Fibroblast of skin of left biceps (primary cell): ENCODE measurements at places on chromosomes 4 and X.

DNA sequence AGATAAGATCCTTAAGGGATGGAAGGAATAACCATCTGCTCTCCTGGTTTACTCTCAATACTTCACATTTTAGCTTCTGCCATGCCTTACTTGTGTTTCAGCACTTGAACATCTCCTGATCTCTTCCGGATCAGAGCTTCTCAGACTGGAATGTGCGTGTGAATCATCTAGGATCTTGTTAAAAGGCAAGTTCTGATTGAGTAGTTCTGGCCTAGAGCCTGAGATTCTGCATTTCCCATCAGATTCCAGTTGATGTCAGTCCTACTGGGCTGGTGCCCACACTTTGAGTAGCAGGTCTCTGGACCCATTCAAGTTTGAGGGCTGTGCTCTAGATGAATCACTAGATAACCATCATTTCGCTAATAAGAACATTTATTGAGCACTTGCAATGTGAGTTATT, 20.0 kb downstream of the NDP start:
- no peak for DNase-seq

GRCh38 chrX:150028692-150029091, 90.4 kb upstream of the EOLA2 start:
- no peak for DNase-seq

- DNase-seq = no peak
Measured at GRCh38 chrX:39043838-39044550, 242.7 kb downstream of the MID1IP1 start.

- DNase-seq = no peak
Measured at GRCh38 chrX:40773809-40774208, 38.5 kb upstream of the MED14 start.

DNA sequence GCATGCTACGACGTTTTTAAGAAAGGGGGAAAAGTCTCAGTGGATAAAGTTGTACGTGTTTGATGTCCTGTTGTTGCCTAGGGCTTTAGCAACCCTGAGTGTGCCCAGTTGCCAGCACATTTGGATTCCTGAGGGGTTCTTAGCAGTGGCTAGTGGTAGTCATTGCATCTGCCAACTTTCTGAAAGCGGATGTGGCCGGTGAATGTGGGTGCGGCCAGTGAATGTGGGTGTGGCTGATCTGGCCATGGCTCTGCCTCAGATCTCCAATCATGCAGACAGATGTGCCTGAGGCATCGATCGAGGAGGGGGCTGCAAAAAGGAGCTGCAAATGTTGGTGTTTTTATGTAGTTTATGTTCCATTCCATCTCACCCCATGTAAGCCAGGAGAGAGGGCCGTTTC, 41.5 kb upstream of the FAT1 start:
- no peak for DNase-seq

DNA sequence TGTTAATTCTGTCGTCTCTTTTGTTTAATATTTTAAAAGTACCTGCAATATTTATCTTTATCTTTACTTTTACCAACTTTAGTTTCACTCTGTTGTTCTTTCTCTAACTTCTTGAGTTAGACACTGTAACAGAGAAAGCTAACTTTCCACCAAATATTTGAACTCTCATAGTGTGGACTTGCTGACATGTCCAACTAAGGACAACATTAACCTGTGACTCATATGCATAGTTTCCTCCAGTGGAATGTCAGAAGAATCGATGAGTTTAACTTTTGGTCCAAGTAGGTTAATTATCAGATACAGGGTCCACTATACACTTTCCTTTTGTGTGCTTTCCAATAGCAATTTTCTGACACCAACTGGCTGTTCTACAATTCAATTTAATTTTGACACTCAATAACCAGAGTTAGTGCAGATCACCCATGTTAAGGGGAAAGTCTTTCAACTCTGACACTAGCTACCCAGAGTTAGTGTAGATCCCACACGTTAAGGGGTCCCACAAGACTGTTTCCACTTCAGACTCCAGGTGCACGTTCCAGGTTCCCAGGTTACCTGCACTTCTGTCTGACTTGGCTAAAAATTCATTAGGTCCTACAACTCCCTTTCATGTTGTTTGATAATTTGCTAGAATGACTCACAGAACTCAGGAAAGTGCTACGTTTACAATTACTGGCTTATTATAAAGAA, 559.0 kb upstream of the AMOT start:
- no peak for DNase-seq
